ENCODE measurements at places on chromosomes 3 and 15. TPM values are rescaled to one million over a fixed set of nuclear protein-coding genes. Genes with fewer than 3 reads are reported as not detected.

GRCh38 chr3:105483476-105483875, 116.8 kb downstream of the ALCAM start:
- no peak for DNase-seq

DNA sequence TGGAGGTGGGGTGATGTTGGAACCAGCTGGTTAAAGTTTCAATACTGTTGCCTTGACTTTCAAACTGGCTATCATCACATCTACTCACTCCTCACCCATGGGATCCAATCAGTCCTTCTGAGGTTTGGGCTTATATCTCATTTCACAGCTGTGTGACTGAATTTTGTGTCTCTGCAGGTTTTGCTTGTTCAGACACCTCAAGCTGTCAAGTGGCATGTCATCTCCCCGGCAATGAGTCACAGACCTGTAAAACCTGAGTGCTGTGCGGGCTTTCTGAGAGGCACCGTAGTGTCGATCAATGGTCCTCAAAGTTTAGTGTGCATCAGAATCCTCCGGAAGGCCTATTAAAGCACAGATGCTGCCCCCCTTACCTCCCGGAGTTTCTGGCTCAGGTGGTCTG, 86.4 kb upstream of the RORA start:
- no peak for DNase-seq

DNA sequence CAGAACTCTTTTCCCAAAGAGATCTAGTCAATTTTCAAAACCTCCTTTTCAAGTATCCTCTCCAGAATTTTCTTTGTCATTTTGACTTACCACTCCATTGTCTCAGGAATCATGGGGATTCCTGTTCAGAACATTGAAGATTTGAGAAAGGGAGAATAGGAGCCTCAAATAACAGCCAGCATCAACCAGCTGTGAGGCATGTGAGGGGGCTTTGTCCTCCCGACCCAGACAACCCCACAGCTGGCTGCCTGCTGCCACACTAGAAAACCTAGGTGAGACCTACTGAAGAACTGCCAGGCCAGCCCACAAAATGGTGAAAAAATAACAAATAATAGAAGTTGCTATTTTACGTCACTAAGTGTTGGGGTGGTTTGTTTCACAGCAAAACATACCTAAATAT, 5.9 kb upstream of the ARHGEF26 start:
- no peak for DNase-seq

GRCh38 chr15:36880224-36880912, 220.0 kb downstream of the MEIS2 start:
- DNase-seq = no peak

DNA sequence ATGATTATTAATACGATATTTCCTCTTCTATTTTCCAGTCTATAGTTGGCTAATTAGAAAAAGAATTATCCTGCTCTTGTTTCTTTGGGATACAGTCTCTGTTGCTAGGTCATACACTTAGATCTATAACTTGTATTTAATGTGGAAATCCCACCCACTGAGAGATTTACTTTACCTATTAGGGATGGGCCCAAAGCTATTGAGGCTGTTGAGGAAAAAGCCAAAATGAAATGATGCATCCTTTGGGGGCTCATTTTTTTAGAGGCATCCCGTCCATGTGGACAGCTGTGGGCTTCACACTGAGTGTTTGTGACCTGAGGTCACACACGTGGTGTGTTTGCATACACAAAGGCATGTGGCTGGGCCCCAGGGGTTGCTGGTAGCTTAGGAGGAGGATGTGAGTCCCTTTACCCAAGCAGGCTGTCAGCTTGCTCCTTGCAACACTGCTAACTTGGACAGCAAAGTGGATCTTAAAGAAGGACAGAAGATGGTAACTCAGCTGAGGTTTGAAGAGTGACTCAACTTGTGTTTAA, 477.4 kb downstream of the AGBL1 start:
- no peak for DNase-seq

GRCh38 chr3:145243875-145244274, 917.1 kb downstream of the PLOD2 start:
- DNase-seq = no peak

- no peak for DNase-seq
Measured at GRCh38 chr3:132726341-132726823, 4.2 kb upstream of the NPHP3 start.

Gene PAK2
- total RNA-seq = 57.9 TPM

Gene MORC1
- total RNA-seq = not detected

Gene PLOD2
- 63.8 TPM for total RNA-seq

Gene OIP5
- total RNA-seq = not detected

Measured in posterior vena cava (tissue), 2 donors.